ENCODE measurements at places on chromosomes 5 and 9.

DNA sequence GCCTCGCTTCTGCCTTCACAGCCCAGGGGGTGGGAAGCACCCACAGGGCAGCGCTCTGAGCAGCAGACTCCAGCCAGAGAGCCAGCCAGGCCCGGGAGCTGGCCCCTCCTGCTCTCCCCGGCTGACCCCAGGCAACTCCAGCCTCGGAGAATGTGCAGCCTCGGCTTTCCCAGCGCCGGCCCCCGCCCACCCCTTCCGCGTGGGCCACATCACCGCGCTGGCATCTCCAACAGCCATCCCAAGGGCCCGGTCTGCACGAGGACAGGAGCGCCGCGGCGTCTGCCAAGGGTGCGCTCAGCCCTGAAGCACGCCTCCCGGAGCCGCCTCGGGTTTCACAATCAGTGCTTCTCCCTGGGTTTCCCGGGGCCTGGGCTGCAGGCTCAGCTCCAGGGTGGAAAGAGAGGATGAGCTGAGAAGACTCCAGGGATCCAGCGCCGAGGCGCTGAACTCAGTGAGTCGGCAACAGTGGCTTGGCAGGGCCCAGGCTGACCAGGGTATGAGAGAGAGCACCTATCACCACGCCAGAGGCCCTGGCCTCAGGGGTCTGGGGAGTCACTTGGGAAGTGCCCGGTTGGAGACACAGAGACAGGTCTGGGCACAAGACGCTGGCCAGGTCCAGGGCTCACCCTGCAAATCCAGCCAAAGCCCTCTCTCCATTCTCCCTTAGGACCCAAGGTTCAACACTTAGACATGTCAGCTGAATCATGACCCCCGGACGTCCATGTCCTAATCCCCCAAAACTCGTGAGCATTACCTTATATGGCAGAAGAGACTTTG is 79.6 kb downstream of the ADAMTS2 start:
- DNase-seq: peak; percentile 91

GRCh38 chr5:102077920-102078319 is 218.2 kb downstream of the SLCO4C1 start:
- no peak for DNase-seq

- no peak for DNase-seq
These were observed 25.3 kb downstream of the SMU1 start for GRCh38 chr9:33051144-33051543.

GRCh38 chr5:77744116-77744515 is 32.0 kb downstream of the TBCA start:
- no peak for DNase-seq

- DNase-seq: no peak
These were observed 46.2 kb upstream of the UBAC1 start for GRCh38 chr9:136007276-136007933.

- DNase-seq: peak; percentile 46
These were observed 2.6 kb upstream of the SNX18 start for GRCh38 chr5:54514841-54515432.

- DNase-seq: no peak
These were observed 18.4 kb upstream of the ALDOB start for GRCh38 chr9:101453776-101454570.

DNA sequence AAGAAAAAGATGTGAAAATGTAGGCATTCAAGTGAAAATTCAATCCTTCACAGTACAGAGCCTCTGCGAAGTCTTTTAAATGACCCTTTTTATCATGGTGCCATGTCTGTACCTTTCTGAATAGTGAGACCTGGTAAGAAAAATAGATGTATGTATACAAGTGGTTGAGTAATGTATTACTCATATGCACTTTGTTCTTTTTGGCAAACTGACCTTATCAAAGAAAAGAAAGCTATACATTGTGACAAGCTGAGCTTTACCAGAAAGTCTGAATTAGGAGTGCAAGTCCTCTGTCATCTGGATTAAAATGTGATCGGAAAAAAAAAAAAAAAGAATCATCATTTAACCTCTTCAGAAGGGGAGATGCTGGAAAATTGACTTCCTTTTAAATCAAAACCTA is 356.4 kb upstream of the CCNH start:
- DNase-seq: no peak

DNA sequence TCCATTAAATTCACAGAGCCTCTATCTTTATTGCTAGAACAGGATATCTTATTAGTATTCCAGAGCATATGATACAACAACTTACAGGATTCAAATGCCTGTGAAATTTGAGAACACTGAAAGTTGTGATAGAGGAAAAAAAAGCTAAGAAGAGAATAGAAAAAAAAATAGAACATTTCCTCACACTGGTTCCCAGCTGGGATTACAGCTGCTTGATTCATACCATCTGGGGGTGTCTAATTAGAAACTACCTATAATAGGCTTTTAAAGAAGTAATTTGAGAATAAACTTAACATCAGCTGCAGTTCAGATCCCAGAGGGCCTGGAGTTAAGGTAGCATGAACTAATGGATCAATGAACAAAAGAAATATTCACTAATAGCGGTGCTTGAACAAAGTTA is 922.0 kb downstream of the CDH12 start:
- DNase-seq: no peak

- DNase-seq: peak; percentile 65
These were observed 2.8 kb downstream of the ZNF608 start for GRCh38 chr5:124743602-124744169.

DNA sequence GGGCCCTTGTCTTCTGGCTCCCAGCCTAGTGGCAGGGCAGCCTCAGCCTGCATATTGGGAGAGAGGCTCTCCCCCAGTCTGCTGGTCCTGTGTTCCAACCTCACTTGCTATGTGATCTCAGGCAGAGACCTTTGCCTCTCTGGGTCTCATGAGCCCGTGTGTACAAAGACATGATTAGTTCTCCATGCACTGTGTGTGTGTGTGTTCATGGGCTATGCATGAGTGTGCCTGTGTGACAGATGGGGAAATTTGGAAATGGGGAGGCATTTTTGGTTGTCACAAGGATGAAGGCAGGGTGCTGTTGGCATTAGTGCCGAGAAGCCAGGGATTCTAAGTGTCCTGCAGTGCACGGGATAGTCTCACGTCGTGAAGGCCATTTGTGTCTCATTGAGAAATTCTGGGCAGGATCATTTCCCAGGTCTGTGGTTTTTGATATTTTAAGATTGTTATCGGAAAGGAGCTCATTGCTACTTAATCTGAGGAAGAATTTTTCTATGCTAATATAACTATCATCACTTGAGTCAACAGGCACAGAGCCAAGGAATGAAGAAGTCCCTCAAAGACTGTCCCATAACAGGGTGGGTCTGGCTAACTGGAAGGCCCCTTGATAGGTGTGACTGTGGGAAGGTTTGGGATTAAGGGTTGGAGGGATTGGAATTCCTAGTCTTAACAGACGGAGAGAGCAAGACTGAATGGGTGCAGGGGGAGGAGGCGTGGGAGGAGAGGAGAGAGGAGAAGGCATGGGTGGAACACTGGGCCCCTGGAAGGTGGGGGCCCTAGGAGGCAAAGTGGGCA is 168.5 kb downstream of the RGS3 start:
- no peak for DNase-seq

DNA sequence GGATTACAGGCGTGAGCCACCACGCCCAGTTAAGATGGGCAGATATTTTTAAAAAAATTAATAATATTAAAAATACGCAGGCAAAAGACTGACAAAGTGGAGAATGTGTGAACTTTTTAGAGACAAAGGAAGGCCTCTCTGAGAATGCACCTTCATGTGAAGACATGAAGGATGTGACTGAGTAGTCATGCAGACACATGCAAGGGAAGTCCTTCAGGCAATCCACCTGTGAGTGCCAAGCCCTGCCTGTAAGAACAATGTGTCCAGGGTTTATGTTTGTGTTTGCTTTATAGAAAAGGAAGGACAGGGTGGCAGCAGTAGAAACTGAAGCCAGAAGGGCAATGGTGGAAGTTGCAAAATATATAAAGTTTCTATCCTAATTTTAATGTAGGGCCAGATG is 169.2 kb downstream of the EDIL3 start:
- DNase-seq: no peak

DNA sequence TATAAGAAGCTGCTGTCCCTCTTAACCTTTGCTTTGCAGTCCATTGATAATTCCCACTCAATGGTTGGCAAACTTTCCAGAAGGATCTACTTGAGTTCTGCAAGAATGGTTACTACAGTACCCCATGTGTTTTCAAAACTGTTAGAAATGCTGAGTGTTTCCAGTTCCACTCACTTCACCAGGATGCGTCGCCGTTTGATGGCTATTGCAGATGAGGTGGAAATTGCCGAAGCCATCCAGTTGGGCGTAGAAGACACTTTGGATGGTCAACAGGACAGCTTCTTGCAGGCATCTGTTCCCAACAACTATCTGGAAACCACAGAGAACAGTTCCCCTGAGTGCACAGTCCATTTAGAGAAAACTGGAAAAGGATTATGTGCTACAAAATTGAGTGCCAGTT is 27.8 kb upstream of the SETD9 start:
- DNase-seq: peak; percentile 74

DNA sequence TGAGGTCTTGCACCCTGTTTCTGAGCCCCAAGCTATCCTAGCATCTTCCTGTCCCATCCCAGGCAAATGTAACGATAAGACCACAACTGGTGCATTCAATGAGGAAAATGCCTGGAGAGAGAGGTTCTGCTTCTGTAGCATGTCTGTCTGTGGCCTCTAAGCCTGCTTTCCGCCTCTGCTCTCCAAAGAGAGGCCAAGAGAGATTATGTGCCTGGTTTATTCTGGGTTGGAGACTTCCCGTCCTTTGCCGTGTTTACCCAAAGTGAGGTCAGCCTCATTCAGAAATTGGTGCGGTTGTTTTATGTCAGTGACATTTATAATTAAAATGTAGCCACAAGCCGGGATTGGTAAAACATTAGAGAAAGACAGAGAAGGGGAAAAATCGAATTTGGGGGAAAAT is 77.8 kb downstream of the FGF1 start:
- no peak for DNase-seq

DNA sequence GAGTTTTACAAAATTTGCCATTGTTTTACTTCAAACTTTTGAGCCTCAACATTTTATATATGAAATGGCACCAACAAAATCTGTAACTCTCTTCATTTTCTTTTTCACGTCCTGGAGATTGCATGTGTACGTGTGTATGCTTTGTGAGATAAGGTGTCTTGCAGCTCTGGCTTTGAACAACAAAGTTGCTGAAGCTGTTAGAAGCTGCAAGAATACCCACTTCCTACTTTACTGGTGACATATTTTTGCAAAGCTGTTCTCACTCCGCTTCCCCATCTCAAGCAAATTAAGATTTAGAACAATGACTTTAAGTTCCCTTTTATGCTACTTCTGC is 41.8 kb downstream of the FYB1 start:
- DNase-seq: no peak

GRCh38 chr9:116163293-116164055 is 9.9 kb downstream of the PAPPA start:
- DNase-seq: no peak

DNA sequence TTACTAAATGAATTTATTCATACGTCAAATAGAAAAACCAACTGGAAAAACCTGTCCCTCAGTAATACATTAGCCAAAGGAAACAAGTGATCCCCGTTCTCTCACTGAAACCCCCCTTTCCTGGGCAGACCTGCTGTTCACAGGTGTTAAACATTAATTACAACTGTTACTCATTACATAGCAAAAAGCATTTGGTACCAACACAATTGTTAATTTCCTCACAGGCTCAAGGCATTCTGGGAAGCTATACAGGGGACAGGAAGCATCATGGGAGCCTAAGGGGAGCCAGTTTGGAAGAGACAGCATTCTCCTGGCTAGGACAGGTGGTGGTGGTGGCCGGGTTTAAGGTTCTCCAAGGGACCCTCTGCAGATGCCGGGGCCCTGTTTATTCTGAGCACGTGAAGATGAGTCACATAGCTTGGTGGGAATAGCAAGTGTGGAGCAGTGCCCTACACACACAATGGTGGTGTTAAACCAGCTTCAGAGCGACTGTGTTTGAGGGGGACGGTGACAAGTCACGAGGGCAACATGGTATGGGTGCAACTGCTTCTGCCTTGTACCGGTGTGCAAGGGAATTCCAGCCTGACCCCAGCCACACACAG is 62.6 kb upstream of the SLC25A51 start:
- DNase-seq: no peak
